ENCODE measurements at places on chromosomes 12 and 14. TPM values are rescaled to one million over a fixed set of nuclear protein-coding genes. Genes with fewer than 3 reads are reported as not detected.
A peak's percentile ranks its signal among the peaks of the same experiment; 100 is the strongest.

KRT74 gene
- not detected for total RNA-seq

AICDA gene
- total RNA-seq, result not detected

DNA sequence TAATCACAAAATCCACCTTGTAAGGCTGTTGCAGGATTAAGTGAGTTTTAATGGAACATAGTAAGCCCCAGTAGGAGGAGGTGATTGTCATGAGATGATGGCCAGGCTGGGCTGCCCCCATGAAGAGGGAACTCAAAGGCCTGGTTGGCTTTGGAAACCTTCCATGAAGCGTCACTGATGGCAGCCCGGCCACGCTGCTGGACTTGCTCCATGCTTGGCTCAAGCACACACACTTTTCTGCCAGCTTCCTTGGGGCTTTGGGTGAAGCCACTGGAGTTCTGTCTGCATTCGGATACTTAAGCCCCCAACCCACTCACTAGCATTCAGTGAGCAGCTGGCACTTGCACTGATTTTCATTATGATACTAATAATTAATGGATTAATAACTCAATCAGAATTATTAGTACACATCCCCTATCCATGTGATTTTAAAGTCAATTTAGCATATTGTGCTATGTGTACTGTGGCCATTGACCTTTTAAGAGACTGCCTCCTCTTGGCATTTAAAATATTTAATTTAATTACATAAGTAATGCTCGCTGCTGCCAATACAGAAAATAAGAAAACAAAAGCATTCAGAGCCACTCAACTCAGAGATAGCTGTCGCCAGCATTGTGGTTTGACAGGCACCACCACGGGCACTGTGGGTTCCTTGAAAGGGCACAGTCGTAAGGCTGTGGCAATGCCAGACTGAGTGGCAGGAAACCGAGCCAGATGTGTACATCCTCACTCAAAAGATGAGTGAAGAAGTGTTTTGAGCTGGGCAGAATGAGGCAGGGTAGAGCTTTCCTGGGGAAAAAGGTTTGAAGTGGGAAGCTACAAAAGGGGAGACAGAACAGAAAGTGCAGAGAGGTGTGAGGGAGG lies 15.9 kb downstream of the KRT85 start:
- no peak overlapping the region for H3K4me3 ChIP-seq
- DNase-seq, result no peak
- H3K27me3 ChIP-seq, result peaks cover 32% of the 10 kb centered on the region
- no peaks in the 10 kb centered on the region for H3K36me3 ChIP-seq
- no peak overlapping the region for H3K27ac ChIP-seq

GRCh38 chr12:86741531-86741930 lies 485.3 kb upstream of the MGAT4C start:
- no peaks in the 10 kb centered on the region for H3K36me3 ChIP-seq
- H3K27ac ChIP-seq, result no peak overlapping the region
- H3K27me3 ChIP-seq, result no peaks in the 10 kb centered on the region
- H3K4me1 ChIP-seq, result no peaks in the 10 kb centered on the region

DNA sequence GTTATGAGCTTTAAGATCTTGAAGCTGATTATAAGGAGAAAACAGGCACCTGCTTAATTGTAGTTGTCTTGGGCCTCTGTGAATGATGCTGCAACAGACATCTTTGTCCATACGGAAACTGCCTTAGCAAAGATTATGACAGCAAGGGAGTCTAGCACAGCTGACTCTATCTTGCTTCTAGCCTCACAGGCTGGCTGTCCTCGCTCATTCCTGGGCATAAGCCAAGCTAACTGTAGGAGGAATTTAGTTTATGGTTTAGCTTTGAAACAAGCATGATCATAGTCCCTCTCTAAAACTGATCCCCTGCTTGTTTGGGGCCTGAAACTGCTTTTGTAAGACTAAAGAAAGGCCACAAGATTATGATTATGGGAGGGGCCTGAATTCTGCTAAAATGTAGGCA lies 74.3 kb upstream of the C14orf132 start:
- no peaks in the 10 kb centered on the region for H3K36me3 ChIP-seq
- no peak overlapping the region for H3K27ac ChIP-seq
- H3K4me1 ChIP-seq, result no peaks in the 10 kb centered on the region
- no peaks in the 10 kb centered on the region for H3K27me3 ChIP-seq
- H3K4me3 ChIP-seq, result no peak overlapping the region

DNA sequence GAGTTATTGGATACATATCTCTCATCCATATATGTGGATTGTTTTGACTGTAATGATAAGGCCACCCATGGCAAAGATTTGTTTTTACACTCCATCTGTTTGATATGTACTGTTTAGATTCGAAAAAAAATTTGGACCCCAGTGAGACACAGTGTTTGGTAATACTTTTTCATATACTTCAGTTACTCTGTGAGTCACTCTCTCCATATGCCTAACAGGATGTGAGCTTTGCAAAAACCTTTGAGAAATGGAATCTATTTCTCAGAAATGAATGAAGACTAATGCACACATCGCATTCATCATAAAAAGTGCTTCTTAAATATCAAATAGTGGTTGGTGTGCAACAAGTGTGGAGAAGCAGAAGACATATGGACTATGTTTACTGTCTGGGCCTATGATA lies 781.5 kb downstream of the SLC6A15 start:
- H3K27me3 ChIP-seq, result no peaks in the 10 kb centered on the region
- DNase-seq, result peak; percentile 86

DNA sequence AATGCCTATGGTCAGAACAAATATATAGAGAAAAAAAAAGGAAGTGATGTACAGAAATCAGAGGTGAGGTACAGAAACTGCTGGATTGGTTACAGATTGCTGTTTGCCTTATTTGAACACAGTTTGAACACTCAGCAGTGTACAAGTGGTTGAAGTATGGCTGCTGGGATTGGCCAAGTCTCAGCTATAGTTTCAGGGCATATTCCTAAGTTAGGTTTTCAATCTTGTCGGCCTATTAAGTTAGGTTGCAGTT lies 146.4 kb downstream of the LLPH start:
- no peaks in the 10 kb centered on the region for H3K36me3 ChIP-seq
- H3K27ac ChIP-seq, result no peak overlapping the region
- DNase-seq, result no peak
- H3K4me3 ChIP-seq, result no peak overlapping the region
- H3K4me1 ChIP-seq, result no peaks in the 10 kb centered on the region

TTC5 gene
- 18.5 TPM for total RNA-seq

- H3K36me3 ChIP-seq, result no peaks in the 10 kb centered on the region
- no peak for DNase-seq
- no peaks in the 10 kb centered on the region for H3K4me1 ChIP-seq
Observed at GRCh38 chr14:81550001-81550637, 16.5 kb upstream of the SEL1L start.

DNA sequence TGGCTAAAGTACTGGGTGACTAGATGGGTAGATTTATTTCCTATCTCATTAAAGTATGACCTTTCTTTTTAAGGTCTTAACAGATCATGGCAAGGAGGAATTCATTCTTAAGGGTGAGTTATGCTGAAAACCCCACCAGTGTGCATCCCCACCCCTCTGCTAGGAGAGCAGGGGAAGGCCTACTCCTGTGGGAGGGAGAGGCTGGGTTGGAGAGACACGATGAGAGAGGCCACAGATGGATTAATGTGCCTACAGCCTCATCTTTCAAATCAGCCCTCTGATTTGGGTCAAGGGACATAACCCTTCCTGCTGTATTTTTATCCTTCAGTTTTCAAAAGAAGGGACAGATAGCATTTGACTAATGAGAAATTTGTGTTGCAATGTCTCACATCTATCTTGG lies 185.5 kb downstream of the SSPN start:
- no peak for DNase-seq
- no peaks in the 10 kb centered on the region for H3K4me1 ChIP-seq
- H3K4me3 ChIP-seq, result no peak overlapping the region
- no peak overlapping the region for H3K27ac ChIP-seq
- no peaks in the 10 kb centered on the region for H3K36me3 ChIP-seq
- H3K27me3 ChIP-seq, result no peaks in the 10 kb centered on the region

DNA sequence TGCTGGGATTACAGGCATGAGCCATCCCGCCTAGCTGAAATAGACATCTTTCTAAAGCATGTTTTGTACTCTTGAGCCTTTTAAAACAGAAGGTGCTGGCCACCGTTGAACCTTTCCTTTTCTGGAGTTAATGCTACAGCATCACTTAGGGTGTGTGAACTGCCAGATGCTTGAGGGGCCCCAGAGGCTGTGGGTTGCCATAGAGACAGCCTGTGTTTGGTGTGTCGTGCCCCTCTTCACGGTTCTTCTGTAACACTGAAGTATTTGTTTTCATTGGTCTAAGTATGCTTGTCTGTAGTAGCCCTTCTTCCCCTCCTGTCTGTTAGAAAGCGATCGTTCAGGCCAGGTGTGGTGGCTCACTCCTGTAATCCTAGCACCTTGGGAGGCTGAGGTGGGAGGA lies 30.8 kb downstream of the PLEKHG3 start:
- no peak overlapping the region for H3K27ac ChIP-seq
- H3K36me3 ChIP-seq, result no peaks in the 10 kb centered on the region
- H3K4me3 ChIP-seq, result no peak overlapping the region
- no peaks in the 10 kb centered on the region for H3K27me3 ChIP-seq

INHBE gene
- total RNA-seq, result 0.76 TPM

RFX4 gene
- total RNA-seq, result not detected

DNA sequence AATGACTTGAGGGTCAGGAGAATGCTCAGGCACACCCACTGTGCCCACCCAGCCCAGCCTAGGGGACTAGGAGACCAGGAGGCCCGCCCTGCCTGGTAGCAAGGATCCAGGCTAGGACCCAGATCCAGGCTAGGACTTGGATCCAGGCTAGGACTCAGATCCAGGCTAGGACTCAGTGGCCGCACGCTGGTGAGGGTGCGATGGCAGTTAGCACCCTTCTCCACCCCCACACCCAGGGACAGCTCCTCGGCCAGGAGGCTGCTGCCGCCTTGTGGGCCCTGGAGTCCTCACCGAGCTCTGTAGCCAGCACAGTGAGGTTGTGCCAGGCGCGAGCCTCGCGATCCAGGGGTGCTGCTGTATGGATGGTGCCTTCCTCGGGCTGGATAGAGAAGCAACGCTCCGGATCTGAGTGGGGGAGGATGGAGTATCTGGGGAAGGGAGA lies 5.1 kb downstream of the CDH24 start:
- H3K4me1 ChIP-seq, result peaks cover 10% of the 10 kb centered on the region
- DNase-seq, result no peak
- H3K36me3 ChIP-seq, result no peaks in the 10 kb centered on the region
- H3K4me3 ChIP-seq, result no peak overlapping the region
- no peak overlapping the region for H3K27ac ChIP-seq

AMDHD1 gene
- 1.3 TPM for total RNA-seq

CACNA1C gene
- 11.5 TPM for total RNA-seq

DNA sequence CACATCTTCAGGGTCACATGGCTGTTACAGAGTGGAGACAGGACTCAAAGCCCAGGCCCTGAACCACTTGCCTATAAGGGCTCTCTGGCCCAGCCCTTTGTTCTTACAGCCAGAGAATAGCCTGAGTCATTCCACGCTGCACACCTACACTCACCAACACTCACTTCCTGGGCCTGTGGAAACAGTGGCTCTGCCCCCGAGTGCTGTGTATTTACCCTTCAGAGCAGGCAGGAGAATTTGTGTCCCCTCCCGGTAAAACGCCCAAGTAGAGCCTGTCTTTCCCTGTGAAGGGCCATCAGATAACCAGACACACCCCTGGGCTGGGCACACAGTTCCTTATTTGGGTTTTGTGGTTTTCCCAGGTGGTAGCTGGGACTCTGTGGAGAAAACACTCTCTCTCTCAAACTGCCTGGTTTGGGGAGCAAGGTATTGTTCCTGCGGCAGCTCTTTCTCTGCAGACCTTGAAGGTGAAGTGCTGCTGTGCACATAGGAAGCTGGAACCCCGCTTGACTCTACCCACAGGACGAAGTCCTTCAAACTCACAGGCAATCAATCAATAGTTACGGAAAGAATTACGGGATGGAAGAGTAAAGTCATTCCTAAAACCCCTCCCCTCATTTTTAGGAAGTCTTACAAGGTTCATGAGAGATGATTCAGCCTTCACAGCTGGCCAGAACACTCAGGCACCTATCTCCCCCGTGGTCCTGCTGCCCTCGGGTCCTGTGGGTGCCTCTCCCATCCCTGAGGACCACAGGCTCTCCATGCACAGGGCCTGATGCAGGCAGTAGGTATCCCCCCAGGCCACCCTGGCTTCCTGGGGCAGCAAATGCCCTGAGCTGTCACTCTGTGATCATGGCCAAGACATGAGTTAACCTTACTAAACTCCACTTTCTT lies 20.3 kb downstream of the FIGNL2 start:
- H3K27me3 ChIP-seq, result peaks cover 23% of the 10 kb centered on the region
- peak; percentile 79 for DNase-seq
- no peak overlapping the region for H3K4me3 ChIP-seq
- H3K27ac ChIP-seq, result no peak overlapping the region
- no peaks in the 10 kb centered on the region for H3K36me3 ChIP-seq

PRH2 gene
- total RNA-seq, result not detected

DNA sequence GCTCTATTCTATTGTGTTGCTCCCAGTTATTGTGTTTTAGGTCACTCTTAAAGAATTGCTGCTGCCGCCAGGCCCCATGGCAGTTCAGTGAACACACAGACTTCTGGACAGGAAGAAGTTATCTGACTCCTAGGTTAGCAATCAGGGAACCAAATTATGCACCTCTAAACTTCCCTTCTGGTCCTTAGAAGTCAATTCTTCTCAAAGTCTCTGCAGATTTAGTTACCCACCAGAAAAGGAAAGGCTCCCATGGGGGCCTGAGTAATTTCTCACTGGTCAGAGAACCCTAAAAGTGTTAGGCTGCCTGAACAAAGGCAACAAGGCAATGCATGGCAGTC lies 10.0 kb downstream of the EMP1 start:
- H3K27ac ChIP-seq, result peak overlapping the region; percentile 100
- H3K4me3 ChIP-seq, result peak overlapping the region; percentile 46
- peaks cover 95% of the 10 kb centered on the region for H3K4me1 ChIP-seq
- DNase-seq, result no peak
